ENCODE measurements at places on chromosomes 3 and 15. TPM values are rescaled to one million over a fixed set of nuclear protein-coding genes. Genes with fewer than 3 reads are reported as not detected.

ADAMTS7 gene
- total RNA-seq = 0.69 TPM

DNA sequence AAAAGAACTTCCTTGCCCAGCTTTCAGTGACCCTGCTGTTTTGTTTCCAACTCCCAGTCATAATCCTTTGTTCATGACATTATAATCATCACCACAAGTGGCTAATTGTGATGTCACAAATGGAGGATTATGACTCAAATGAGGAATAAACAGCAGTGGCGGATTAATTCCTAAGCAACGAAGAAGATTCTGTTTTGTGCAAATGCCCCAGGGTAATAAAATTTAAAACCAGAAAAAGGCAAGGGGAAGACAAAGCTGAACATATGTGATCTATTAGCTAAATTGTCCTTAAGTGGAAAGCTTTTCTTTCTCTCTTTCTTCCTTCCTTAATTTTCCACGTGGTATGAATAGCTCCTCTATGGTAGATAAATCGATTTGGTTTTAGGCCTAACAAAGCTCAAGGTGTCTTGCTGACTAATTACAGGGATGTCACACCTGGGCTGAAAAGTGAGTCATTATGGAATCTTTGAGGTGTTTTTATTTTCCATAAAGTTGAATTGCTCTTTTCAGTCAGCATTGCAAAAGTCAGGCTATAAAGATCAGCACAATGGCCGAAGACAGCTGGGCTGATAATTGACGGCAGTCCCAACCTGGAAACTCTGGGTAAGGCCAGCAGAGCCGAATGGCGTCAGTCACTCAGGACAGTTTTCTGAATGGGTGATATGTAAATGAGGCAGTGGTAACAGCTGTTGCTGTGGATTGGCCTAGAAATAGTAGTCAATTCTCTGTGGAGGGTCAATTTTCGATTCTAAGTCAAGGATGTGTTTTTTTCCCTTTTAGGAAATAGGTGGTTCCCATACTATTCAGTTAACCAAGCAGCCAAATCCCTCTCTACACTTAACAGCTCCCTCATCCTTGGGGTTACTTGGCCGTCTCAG lies 121.5 kb downstream of the PTPRG start:
- no peak for DNase-seq

- no peak for DNase-seq
Observed at GRCh38 chr3:117865338-117865737, 1155.8 kb downstream of the TUSC7 start.

- DNase-seq = no peak
Observed at GRCh38 chr15:60077581-60078359, 73.7 kb downstream of the FOXB1 start.

DNA sequence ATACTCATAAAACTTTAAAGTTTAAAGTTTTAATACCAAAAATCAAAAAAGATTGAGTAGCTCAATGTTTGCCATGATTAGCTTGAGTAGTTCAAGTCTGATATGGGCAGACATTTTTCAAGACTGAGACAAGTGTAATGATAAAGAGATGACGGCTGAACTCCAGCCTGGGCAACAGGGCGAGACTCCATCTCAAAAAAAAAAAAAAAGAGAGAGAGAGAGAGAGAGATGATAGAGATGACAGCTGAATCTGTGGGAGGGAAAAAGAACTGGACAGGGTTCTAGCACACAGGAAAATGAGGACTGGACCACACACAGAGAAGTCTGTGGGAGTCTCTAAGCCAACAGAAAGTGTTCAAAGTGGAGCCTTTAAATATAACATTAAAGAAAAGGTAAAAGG lies 25.2 kb downstream of the CEP152 start:
- no peak for DNase-seq

- DNase-seq = no peak
Observed at GRCh38 chr3:12755754-12756153, 3.3 kb downstream of the TMEM40 start.

- no peak for DNase-seq
Observed at GRCh38 chr3:132079147-132079546, 44.3 kb upstream of the CPNE4 start.

DNA sequence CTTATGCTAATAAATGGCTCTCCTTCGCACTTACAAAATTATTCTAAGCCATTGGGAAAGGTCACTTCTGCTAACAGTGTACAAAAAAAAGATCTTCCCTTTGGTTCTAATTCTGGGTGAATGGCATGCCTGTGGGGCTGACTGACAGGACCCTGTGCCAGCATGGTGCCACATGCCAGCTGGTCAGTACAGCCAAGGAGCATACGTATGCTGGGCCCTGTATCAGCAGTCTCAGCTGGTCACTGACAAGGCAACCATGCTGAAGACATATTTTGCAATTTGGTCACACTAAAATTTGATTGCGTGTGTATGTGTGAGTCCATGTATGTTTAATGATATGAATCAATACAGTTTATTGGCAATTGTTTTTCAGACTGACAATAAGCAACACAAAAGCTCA lies 246.1 kb downstream of the TBL1XR1 start:
- DNase-seq = no peak

DNA sequence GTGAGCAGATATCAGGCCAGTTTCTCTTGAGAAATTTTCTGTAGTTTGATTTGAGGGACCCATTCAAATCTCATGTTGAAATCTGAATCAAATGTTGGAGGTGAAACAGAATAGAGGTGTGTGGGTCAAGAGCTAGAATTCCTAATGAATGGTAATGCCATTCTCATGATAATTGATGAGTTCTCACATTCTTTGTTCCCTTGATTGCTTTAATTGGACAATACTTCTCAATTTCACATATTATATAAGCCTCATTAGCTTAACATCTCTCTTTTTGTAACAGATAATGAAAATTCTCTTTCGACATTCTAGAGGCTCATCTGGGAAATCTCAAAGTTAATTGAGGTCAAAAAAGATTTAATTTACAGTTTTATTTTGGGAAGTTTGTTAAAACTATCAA lies 21.9 kb upstream of the OR5H6 start:
- no peak for DNase-seq

- DNase-seq = peak; percentile 37
Observed at GRCh38 chr3:103991461-103992115, 1375.1 kb upstream of the ALCAM start.

CHDH gene
- 54.6 TPM for total RNA-seq

- peak; percentile 99 for DNase-seq
Observed at GRCh38 chr15:65832549-65833364, 36.5 kb upstream of the RAB11A start.

- DNase-seq = no peak
Observed at GRCh38 chr3:50146316-50146901, 8.7 kb upstream of the SEMA3F start.

DNA sequence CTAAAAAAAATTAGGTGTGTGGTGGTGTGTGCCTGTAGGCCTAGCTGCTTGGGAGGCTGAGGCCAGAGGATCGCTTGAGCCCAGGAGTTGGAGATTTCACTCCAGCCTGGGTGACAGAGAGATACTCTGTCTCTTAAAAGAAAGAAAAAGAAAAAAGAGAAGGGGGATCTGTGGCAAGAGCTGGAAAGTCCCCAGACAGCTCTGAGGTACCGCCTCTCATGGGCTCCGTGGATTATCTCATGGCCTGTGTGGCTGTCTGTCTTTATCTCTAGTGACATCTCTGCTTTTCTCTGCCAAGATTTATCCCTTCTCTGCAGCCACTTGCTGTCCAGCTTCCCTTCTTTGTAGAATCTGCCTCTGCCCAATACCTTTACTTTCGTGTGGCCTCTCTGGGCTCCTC lies 5.7 kb downstream of the EXOSC7 start:
- no peak for DNase-seq

SMCO1 gene
- total RNA-seq = not detected

DNA sequence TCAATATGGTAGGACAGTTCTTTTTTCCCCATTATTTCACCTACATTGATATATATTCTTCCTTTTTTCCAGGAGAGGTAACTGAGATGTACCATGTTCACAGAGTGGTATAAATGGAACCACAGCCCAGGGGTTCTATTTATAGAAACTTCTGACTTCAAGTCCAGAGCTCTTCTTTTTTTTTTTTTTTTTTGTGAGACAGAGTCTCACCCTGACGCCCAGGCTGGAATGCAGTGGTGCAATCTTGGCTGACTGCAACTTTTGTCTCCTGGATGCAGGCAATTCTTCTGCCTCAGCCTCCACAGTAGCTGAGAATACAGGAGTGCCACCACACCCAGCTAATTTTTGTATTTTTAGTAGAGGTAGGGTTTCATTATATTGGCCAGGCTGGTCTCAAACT lies 267.1 kb upstream of the TPRG1 start:
- no peak for DNase-seq

DNA sequence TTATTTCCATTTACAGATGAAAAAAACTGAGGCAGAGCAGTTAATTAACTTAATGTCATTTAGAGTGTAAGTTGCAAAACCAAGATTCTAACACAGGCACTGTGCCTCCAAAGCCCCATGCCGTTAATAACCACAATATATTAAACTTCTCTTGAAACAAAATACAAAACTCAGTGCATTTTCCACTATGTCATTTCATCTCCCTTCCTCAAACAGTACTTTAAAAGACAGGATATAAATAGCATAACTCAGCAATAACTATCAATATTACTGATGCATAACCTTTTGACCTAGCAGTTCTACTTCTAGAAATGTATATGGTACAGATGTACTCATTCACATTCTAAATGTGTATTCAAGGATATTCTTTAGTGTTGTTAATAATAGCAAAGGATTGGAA lies 5.1 kb upstream of the TASOR start:
- DNase-seq = no peak

CFAP20DC gene
- 0.38 TPM for total RNA-seq

GRCh38 chr3:70308760-70309159 lies 3.7 kb downstream of the MDFIC2 start:
- peak; percentile 1 for DNase-seq

CPEB1 gene
- total RNA-seq = not detected

DNA sequence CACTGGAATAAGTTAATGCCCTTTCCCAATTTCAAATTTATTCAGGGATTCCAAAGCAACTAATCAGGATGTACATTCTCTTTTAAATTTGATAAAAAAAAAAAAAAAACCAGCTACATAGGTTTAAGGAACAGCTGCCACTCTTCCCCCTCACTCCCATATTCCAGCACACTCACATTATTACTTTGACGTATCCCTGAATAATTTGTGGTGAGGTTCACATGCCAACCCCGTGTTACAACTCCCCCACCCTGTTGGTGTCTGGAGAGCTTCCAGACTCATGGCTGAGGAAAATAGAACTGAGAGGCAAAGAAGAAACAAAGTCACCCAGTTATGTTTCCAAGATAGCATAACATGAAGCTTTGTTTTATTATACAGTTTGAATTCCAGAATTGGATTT lies 300.5 kb upstream of the MME start:
- no peak for DNase-seq

DNA sequence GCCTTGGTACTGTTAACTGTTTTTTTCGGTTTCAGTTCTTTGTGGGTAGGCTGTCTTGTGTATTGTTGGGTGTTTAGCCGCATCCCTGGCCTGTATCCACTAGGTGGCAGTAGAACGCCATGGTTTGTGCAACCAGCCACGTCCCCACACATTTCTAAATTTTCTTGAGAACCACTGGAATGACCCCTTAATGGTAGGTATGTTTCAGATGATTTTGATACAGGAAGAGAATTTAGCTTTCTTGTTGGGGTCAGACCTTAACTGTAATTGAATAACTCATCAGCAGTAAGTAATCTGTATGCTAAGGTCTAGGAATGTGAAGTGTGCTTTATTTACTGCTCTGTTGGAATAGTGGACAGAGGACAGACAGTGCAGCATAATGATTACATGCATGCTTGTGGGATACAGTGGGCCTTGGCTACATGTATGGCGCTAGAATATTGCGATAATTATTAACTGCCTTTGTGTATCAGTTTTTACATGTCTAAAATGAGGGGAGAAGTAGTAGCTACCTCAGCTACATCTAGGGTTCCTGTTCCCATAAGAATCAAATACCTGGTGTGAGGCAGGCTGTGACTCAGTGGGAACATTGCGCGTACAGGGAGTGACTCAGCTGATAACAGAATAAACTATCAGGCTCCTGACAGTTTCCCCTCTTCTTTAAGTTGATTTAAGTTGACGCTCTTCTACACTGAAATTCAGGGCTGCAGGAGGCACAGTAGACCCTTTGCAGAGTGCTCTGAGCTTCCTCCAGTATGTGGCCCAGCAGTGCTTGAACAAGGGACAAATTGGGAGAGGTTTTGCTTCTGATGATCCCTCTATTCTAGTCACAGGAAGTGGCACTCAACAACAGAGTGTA lies 25.0 kb upstream of the GPR171 start:
- peak; percentile 92 for DNase-seq
